ENCODE measurements at places on chromosomes 7 and 10. TPM values are rescaled to one million over a fixed set of nuclear protein-coding genes. Genes with fewer than 3 reads are reported as not detected.

DNA sequence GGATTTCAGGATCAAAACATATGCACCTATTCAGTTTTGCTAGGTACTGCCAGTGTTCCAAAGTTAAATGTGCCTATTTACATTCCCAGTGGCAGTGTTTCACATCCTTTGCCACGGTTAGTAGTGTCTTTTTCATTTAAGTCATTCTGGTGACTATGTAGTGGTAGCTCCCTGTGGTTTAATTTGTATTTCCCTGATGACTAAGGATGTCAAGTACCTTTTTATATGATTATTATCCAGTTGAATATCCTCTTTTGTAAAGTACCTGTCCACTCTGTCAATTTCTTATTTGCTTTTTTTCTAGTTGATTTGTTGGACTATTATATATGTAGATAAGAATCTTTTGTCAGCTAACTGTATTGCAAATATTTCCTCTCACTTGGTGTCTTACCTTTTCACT is 45.1 kb downstream of the TMEM60 start:
- DNase-seq = peak; percentile 8

- DNase-seq = peak; percentile 64
Measured at GRCh38 chr10:35005868-35006267, 84.3 kb downstream of the CUL2 start.

- DNase-seq = peak; percentile 54
Measured at GRCh38 chr7:105496521-105496920, 25.6 kb downstream of the PUS7 start.

DNA sequence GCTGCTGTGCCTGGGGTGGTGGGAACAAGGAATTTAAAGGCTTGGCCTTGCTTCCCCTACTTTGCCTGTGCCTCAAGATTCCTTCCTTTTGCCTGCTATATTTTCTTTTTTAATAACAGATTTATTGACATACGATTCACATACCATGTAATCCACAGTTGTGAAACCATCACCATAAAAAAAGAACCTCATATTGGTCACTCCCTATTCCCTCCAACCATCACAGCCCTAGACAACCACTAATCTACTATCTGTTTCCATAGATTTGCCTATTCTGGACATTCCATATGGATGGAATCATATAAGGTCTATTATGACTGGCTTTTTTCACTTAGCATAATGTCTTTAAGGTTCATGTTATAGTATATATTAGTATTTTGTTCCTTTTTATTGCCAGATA is 59.3 kb upstream of the TRIM8 start:
- no peak for DNase-seq

GRCh38 chr10:92923416-92923815 is 75.1 kb downstream of the EXOC6 start:
- no peak for DNase-seq

DNA sequence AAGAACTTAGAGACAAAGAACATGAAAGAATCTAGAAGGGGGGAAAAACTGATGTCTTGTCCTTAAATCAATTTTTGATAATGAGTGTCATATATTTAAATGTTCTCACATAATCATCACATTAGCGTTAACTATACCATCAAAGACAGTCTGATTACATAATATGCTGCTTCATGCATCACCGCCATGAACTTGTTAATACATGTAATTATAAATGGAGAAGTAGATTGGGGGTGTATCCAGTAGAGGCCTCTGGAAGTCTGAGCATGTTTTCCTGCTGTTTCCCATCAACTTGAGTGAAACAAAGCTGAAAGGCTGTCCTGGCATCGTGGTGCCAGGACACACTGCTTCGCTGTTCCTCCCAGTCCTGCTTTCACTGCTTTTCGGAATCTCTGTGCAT is 48.2 kb downstream of the PRLHR start:
- no peak for DNase-seq

DNA sequence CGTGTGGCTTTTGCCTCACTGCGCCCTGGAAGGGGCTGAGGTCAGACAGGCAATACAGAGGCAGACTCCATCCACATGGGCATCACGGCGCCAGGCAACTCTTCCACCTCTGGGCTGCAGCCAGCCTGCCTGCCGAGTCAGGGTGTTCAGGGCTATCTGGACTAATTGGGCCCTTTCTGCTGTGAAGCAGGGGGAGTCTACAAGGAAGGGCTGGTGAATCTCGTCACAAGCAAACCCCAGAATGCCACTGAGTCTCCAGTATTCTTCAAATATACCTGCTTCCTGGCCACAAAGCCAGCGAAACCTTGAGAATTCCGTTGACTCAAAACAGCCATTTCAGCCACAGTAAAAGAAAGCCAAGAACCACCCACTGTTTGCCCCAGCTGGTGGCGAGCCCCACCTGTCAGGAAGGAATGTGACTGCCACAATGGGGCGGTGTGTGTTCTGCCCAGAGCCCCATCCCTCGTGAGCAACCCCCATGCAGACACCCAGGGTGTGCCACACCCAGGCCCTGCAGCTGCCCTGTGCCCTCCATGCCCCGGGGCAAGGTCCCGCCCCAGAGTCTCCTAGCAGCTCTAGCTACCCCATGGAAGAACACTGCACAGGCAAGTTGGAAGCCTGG is 117.3 kb downstream of the FAM53B start:
- DNase-seq = no peak

GRCh38 chr7:568031-568951 is 48.6 kb upstream of the PDGFA start:
- DNase-seq = no peak

DNA sequence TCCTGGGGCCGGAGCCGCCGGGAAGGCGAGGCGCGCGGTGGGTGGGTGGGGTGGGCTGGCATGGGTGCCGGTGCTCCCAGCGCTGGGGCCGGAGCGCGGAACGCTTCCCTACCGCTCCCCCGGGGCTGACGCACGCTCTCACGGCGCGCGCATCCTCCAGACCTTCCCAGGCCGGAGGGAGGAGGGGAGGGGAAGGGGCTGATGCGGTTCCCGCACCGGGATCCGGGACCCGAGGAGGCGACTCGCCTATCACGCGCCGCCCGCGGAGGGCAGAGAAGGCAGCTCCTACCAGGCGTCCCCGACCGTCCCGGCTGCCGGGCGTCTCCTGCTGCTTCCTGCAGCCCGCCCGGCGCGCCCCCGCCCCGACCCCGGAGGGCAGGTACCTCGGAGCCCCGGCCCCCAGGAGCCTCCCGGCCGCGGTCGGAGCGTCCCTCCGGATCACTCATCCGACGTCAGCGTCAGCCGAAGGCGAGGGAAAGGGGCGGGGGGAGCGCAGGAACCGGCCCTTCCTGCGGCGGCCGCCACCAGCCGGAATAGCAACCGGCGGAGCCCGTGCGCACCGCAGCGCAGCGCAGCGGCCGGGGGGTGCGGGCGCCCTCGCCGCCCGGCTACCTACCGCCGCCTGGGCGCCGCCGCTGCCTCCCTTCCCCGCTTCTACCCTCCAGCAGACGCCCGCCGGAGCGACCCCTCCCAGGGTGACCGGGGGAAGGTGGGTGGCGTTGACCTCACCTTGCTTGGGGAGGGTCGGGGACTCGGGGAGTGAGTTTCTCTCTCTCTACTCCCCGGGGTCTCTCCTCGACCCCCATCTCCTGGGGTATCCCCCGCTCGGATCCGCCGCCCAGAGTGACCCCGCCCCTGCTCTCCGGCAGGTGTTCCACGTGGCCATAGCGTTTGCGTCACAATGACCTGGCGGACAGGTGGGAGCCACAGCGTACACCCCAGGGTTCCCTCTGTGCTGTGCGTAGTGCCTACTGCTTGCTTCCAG is at the start of gene ICA1:
TSS of gene ICA1 (minus strand) at position 457 of the 985 bp plus-strand sequence. CDS start 26,241 bp downstream, outside the sequence.
- DNase-seq = peak; percentile 83

DNA sequence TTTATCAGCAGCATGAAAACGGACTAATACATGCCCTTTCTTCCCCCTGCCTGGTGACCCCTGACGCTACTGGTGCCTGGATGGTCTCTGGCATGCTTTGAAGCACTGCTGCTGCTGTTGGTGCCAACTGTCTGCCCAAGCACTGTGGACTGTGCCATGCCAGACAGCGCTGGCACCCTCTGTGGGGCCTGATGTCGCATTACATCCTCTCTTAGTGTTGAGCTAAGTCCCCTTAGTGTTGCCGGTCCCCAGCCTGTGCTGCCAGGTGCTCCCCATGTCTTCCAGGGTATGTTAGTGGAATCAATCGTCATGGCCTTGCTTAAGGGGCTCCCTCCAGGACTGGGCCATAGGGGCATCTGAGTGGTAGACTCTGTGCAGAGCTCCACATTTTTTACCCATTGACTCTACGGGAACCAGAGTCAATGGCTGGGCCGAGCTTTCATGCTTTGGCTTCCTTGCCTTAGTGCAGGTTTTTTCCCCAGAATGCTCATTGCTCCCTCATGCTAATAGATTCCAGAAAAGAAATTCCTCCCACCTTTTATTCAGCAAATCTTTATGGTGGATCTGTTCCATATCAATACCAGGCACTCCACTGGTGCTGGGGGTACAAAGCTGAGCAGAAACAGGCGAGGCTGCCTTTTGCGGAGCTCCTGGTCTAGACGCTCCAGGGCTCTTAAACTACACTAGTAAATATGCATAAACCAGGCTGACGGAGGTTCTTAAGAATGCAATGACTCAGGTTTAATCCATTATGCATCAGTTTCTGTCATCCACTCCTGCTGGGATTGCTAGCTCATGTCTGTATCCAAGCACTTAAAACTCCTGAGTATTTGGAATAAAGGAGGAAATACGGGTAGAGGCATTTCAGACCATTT is 21.8 kb upstream of the MRC1 start:
- DNase-seq = peak; percentile 87

- no peak for DNase-seq
Measured at GRCh38 chr7:81776161-81776560, 6.3 kb upstream of the HGF start.

DNA sequence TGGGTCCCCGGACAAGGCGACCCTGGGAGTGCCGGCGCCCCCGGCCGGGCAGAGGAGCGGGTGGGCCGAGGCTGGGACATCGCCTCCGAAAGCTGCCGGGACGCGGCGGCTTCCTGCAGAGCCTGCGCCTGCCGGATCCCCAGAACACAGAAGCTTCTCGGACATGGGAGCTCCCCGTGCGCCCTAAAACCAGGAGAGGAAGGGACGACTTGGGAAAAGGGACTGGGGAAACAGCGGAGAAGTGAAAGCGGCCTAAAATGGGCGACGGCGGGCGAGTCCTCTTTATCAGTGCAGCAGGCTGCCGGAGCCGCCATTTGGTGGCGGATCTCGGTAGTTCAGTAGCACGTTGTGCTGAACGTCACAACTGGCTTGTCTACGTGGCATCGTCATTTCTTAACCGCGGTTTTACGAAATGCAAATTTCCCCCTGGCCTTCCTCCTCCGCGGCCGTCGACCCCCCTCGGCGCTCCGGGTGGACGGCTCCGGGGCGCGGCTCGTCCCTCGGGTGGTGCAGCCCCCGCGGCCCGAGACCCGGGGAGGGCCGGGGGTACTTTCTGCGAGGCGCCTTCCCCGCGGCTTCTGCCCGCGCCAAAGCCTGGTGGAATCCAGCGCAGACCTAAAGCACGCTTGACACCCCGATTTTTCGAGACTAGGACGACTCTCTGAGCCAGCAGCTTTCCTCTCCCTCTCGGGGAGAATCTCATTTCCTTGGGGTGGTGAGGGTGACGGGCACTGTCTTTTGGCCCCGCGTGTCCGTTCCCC is 9.9 kb upstream of the SPAG6 start:
- peak; percentile 98 for DNase-seq

DNA sequence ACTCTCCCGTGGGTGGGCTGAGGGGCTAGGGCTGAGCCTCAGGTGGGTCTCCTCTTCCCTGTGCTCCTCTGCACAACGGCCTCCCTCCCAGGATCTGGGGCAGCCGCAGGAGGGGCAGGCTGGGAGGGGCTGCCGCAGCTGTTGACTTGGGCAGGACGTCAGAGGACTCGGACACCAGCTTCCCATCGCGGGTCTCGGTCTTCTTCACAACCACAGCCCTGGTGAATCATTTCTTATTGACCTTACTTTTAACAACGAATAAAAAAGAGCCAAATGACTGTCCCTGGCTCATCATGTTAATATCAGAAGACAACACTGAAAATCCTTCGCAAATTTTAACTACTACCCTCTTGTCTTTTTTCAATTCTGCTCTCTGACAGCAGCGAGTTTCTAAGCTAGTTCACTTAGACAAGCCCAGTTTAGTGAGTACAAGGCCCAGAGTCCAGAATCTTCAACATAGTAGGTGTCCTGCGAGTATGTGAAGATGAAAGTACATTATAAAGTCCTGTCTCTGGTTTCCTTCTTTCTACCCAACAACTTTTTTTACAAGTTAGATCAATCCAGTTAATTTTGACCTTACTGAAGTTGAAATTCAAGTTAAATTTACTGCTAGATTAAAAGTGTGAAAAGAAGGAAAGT is 32.4 kb downstream of the CTNNA3 start:
- DNase-seq = no peak

DNA sequence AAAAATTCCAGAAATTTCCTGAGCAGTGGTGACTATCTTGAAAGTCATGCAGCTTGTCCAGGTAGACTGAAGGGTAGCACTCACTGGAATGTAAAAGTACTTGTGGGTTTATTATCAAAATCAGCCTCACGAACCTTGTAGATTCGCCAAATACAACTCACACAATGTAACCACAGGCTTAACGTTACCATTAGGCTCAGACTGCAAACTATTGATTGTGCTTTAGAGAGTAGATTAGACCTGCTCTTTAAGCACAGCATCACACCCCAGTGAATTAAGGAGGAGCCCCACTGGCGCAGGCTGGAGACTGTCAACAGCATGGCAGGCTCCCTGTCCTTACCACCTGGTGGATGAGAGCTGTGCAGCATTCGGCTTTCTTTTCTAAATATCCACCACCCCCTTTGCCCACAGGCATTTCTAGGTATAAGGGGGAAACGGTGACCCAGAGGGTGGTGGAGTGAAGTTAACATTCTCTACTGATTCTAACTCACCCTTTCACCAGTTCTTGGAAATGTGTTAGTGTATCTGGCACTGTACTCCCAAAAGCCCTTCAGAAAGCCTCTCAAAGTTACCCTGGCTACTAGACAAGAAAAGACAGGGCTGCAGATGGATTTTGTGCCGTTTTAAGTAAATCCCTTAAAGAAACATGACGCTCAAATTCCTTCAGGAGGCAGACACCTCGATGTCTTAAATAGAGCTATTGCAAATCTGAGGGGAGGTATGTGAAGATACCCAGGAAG is 56.6 kb downstream of the GSDME start:
- DNase-seq = no peak

- no peak for DNase-seq
Measured at GRCh38 chr10:22010973-22011408, 7.5 kb upstream of the DNAJC1 start.

DNA sequence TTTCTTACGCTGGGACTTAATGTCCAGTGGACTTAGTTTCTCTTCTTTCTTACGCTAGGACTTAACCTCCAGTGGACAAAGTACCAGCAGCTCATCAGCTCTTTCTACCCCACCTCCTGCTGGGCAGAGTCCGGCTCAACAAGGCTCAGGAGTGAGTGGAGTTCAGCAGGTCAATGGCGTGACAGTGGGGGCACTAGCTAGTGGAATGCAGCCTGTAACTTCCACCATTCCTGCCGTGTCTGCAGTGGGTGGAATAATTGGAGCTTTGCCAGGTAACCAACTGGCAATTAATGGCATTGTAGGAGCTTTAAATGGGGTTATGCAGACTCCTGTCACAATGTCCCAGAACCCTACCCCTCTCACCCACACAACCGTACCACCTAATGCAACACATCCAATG is 199.7 kb downstream of the MLLT10 start:
- no peak for DNase-seq

CYP2W1 gene
- not detected for total RNA-seq

FGFBP3 gene
- 1.2 TPM for total RNA-seq

SPDYE11 gene
- total RNA-seq = not detected

VAX1 gene
- not detected for total RNA-seq

PRR15 gene
- 1.1 TPM for total RNA-seq

LIPM gene
- not detected for total RNA-seq

LDB3 gene
- total RNA-seq = under 0.01 TPM

GOLGA7B gene
- total RNA-seq = not detected
